WTC11 (cell line): ENCODE measurements at places on chromosomes 5 and 9.

DNA sequence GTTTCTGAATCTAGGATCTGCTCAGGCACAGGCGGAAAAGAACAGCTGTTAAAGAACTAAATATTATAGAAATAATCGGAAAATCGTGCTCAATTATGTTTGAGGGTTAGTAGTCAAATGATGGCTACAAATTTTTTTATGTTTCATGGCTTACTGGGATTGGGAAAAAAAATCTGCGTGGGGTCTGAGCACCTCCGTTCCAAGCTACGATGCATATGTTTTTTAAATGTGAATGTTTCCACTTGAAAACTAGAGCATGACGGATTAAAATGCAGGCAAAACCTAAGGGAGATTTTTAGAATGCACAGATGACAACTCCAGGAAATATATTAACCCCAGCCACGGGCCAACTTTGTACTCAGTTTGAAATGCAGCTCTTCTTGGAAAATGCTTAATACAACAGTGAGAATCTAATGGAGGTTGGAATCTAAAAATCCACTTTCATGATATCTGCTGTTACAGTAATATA lies 5.3 kb downstream of the OTP start:
- no peak for DNase-seq

- no peak for DNase-seq
Measured at GRCh38 chr5:173237143-173237874, 2.3 kb upstream of the NKX2-5 start.

GRCh38 chr5:174798551-174798951 lies 74.2 kb downstream of the MSX2 start:
- DNase-seq: no peak

GRCh38 chr9:135960411-135961276 lies 529 bp downstream of the UBAC1 start:
- DNase-seq: no peak

DNA sequence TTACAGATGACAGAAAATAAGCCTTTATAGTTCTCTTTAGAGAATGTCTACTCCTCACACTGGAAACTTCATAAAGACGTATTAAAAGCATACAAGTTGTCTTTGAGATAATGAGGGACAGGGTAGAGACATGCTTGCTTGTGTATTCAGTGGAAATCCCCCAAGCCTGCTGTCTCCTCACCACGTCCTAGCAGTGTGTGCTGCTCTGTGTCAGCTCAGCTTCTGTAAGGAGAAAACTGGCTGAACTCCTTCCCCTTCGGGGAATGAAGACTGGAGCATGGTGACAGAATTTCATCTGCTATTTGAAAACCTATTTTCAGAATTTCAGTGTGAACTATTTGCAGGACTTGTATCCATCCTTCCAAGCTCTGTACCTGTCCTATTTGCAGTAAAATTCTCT lies 9.4 kb downstream of the OR2V2 start:
- no peak for DNase-seq

DNA sequence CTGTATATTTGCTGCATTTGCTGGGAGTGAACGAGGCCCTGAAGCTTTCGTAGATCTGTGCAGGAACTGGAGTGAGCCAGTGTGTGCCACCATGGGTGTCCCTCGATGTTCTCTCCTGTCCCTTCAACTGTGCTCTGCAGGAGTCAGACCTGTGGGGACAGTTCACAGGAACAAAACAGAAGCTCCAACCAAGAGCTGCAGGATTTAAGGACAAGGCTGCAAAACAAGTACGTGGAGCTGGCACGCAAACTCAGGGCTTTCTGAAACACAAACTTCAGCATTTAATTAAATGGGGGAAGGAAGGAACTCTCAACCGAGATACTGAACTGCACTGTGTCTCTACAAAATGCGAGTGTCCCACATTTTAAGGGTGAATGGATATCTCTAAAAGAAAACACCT lies 24.2 kb downstream of the BASP1 start:
- no peak for DNase-seq

GRCh38 chr5:147918899-147919298 lies 12.6 kb upstream of the C5orf46 start:
- no peak for DNase-seq

- DNase-seq: peak; percentile 19
Measured at GRCh38 chr5:4230786-4231641, 635.4 kb downstream of the IRX1 start.

DNA sequence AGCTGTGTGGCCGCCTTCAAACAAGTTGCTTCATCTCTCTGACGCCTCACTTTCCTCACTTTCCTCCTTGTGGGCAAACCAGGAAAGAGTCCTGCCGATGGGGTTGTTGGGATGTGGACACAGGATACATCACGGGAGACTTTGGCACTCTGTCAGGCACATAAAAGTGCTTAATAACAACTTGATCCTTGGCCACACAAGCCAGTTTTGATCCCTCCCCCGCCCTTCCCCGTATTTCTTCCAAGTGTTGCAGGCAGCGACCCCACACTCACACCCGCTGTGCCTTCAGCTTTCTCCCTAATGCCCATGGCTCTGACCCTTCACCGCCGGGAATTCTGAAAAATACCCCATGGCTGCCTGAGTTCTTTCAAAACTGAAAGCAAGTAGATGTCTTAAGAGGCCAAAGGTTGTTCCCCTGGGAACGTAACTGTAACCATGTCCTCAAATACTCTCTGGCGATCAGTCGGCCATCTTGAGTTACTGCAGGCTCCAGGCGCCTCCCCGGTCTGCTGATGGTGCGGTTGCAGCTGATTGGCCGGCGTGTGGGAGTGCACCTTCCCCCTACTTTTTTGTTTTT lies 59.8 kb downstream of the ARHGEF37 start:
- DNase-seq: no peak

- no peak for DNase-seq
Measured at GRCh38 chr5:157159209-157159751, 6.8 kb downstream of the GARIN3 start.

- DNase-seq: no peak
Measured at GRCh38 chr9:35370241-35370640, 119.7 kb upstream of the RUSC2 start.

GRCh38 chr5:170135796-170136490 lies 30.2 kb downstream of the FOXI1 start:
- no peak for DNase-seq

- DNase-seq: no peak
Measured at GRCh38 chr9:107739601-107740082, 250.1 kb upstream of the KLF4 start.

DNA sequence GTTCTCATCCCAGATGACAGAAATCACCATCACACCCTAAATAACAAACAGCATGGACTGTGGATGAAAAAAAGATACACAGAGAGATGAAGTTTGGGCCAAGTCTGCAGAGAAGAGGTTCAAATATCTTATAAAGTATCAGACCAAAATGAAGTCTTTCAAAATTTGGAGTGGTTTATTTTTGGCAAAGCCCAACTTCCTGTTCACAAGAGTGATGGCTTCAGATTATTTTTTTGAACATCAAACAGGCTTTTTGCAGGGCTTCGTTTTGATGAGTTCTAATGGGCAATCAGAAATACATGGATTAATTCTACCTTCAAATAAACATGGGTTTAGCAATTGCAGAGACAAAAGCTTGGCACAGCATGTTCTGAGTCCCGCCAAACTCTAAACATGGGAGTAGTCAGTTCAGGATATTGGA lies 378.2 kb upstream of the RPS23 start:
- no peak for DNase-seq

DNA sequence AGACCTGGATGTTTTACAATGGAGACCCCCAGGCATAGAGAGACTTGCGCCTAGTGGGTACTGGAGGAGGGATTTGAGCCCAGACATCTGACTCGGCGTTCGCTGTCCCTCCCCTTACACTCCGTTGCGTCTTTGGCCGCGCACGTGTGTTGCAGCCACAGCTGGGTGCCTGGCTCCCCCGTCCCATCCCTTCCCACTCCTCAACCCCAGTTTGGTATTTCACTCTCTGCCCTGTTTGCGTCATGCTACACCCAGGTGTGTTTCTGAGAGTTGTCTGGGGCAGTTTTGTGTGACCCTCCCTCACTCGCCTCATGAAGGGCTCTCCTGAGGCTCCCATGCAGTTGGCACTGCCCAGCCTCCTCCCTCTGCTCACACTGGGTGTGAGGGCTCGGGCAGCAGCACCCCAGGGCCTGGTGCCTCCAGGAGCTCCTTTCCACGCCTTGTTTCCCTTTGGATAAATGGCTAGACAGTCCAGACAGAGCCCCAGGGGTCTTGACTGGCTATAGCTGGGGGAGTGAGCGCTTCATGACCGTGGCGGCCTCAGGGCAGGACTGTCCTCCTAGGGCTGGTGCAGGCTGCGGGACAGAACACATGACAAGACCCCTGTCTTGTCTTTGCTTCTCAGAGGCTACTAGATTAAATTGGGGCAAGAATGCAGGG lies 13.6 kb downstream of the TCF7 start:
- no peak for DNase-seq

- no peak for DNase-seq
Measured at GRCh38 chr9:74983709-74984108, 31.0 kb upstream of the C9orf40 start.

GRCh38 chr5:143142596-143143435 lies 260.7 kb downstream of the NR3C1 start:
- no peak for DNase-seq

GRCh38 chr9:76926324-76926741 lies 20.4 kb upstream of the PRUNE2 start:
- DNase-seq: no peak
